ENCODE measurements at places on chromosomes 2 and 18.

- no peak overlapping the region for H3K4me3 ChIP-seq
- H3K4me1 ChIP-seq: no peaks in the 10 kb centered on the region
- H3K36me3 ChIP-seq: no peaks in the 10 kb centered on the region
- DNase-seq: no peak
- H3K27ac ChIP-seq: no peak overlapping the region
Observed at GRCh38 chr2:60957643-60958042, 59.9 kb upstream of the PEX13 start.

DNA sequence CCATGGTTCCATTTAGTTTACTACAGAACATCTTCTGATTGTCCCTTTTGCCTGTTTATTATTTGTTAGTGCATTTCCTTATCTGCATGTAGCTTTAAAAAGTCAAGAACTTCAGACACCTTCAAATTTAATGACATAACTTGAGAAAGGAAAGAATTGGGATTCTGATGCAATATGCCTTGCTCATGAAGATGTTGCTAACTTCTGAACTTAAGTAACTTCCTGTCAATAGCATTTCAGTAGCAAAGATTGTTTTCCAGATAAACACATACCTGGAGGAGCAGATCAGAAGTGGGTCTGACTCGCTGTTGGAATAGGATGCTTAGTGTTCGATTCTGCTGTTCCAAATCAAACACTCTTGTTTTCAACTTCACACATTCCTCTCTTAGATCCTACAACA, 190.2 kb upstream of the LYPD1 start:
- H3K27ac ChIP-seq: no peak overlapping the region
- H3K27me3 ChIP-seq: no peaks in the 10 kb centered on the region
- no peak overlapping the region for H3K4me3 ChIP-seq
- DNase-seq: no peak

- H3K4me1 ChIP-seq: peaks cover 15% of the 10 kb centered on the region
- no peak overlapping the region for H3K4me3 ChIP-seq
- H3K36me3 ChIP-seq: no peaks in the 10 kb centered on the region
- peaks cover 6% of the 10 kb centered on the region for H3K27me3 ChIP-seq
- no peak overlapping the region for H3K27ac ChIP-seq
- no peak for DNase-seq
Observed at GRCh38 chr2:20555954-20556353, 94.9 kb downstream of the HS1BP3 start.

DNA sequence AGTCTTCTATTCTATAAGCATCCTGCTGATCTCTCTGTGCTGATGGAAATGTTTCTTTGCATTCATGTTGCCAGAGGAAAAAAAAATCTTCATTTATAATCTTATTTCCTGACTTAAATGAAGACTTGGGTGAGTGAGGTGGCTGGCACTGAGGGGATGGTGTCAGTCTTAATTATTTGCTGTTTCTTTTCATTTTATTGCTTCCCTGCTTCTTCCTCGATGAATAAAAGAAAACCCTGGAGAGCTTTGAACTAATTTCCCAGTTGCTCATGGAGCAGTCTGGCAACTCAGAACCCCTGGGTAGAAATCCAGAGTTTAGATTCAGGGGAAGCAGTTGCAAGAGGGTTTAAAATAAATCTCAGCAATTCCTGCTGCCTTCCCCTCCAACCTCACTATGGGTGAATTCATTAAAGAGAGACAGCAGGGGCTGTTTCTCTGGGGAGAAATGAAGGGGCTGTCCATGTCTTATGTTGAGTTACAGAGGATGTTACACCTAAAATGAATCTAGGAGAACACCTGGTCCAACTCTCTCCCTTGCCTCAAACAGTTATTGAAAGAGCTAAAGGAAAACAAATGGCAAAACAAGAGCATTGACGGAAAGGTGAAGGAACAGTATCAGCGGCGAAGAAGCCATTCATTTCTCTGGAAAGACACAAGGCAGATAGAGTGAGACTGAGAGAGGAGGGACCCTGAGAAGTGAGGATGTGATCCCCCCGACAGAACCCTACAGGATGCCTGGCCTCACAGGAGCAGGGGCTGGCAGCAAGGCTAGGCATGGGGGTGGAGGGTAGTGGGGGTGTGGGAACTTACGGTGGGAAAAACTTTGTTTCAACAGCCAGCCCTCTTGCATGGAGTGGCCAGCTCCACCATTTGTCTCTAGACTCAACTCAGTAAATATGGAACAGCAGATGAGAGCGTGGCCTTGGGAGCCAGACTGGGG, 41.0 kb downstream of the SP110 start:
- DNase-seq: no peak
- H3K4me3 ChIP-seq: no peak overlapping the region
- no peaks in the 10 kb centered on the region for H3K27me3 ChIP-seq
- H3K36me3 ChIP-seq: no peaks in the 10 kb centered on the region
- peaks cover 14% of the 10 kb centered on the region for H3K4me1 ChIP-seq
- peak overlapping the region; percentile 80 for H3K27ac ChIP-seq

DNA sequence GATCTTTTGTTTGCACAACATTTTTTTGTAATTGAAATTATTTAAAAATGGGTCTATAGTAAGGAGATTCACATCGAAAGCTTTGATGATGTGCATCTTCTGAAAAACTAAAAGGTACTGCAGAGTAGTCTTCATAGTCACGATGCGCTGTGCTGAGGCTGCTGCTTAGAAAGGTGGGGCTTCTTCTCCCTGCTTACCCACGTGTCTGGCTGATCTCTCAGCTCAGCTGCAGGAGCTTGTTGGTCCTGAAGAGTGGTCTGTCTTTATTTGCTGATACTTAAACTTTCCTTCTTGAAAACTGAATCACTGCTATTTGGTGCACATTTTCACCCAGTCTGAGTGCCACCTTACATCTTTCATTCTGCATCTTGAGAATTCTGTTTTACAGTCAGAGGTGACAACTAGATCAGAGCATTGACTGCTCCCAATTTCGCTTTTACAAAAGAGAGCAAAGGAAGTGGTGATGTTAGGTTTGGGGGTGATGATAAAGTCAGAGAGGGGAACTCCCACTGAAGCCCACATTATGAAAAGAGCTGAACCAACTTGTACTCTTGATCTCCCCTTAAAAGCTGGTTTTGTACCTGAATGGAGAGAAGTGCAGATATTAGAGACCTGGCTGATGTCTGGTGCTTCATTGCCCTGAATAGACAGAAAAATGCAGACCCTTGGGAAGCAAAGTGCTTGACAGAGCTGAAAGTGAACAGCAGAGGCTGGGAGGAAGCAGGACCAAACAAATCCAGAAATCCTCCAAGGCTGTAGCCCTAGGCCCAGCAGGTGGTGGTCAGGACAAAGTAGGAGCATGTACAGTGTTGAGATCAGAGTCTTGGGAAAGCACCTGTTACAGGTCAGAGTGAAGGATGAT, 984.5 kb downstream of the TSN start:
- no peak overlapping the region for H3K4me3 ChIP-seq
- H3K36me3 ChIP-seq: no peaks in the 10 kb centered on the region
- DNase-seq: no peak
- H3K4me1 ChIP-seq: peaks cover under 1% of the 10 kb centered on the region
- H3K27ac ChIP-seq: no peak overlapping the region
- no peaks in the 10 kb centered on the region for H3K27me3 ChIP-seq

GRCh38 chr2:219509780-219510511, 4.3 kb upstream of the ASIC4 start:
- H3K27me3 ChIP-seq: peaks cover 20% of the 10 kb centered on the region
- H3K4me1 ChIP-seq: peaks cover 78% of the 10 kb centered on the region
- no peaks in the 10 kb centered on the region for H3K36me3 ChIP-seq
- H3K4me3 ChIP-seq: peak overlapping the region; percentile 43
- H3K27ac ChIP-seq: no peak overlapping the region
- DNase-seq: peak; percentile 88
